Endodermal cell (in vitro differentiated cells): ENCODE measurements at places on chromosomes 7 and 10.

DNA sequence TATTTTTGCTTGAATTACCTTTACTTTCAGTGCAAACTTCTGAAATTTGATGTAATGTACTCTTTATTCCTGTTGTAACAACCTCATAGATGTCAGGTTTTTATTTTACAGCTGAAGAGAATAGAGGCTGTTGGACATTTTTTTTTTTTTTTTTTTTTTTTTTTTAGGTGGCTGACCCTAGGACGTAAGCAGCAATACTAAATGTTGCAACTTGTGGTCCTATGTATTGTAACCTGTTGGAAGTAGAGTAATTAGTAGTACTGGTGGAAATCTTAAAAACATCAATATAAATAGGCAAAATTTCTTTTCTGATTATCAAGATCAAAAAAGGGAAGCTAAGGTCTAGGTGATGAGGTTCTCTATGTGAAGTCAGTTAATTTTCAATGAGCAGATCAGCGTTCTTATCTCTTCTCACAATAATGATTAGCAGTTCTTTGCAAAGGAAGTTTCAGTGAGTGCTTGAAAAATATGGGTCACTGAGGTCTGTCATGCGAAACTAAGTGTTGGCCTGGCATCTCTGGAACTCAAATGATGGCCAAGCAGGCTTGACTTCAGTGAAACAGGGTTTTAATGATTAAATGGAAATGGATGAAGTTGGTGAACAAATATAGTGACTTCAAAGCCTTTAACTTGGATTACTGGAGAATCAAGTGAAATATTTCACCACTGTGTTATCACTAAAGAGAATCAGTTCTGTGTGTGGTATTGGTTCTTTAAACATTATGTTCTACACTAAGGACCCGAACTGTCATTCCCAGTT, 42.7 kb downstream of the BICC1 start:
- no peak for DNase-seq

DNA sequence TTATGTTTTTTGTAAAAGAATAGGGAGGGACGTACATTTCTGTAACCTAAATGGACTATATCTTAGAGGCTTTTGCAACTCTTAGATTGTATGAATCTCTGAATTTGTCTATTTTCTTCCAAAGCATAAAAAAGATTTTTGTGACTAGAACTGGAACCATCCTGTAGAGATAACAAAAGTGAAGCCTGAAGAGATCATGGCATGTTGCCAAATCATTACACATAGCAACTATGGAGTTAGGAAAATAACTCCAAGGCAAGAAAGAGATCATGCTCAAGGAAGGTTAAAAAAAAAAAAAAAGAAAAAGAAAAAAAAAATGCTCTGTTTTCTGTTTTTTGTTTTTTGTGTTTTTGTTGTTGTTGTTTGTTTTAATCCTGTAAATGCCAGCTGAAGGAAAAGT, 567.7 kb upstream of the ZWINT start:
- DNase-seq, result no peak

DNA sequence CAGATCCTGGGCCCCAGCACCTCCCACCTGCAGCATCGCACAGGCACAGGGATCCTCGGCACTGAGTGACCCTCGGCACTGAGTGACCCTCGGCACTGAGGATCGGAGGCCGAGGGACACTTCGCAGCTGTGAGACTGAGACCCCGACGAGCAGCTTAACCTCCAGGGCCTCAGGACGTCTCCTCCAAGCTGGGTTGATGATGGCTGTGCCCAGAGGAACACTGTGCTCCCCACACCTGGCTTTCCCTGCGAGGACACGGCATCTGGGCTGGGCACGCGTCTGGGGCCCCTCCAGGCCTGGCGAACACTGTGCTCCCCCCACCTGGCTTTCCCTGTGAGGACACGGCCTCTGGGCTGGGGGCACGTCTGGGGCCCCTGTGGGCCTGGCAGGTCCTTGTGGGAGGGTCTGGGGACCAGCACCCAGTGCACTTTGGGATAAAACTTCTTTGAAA, 158.3 kb upstream of the PPP2R2D start:
- DNase-seq, result peak; percentile 35

DNA sequence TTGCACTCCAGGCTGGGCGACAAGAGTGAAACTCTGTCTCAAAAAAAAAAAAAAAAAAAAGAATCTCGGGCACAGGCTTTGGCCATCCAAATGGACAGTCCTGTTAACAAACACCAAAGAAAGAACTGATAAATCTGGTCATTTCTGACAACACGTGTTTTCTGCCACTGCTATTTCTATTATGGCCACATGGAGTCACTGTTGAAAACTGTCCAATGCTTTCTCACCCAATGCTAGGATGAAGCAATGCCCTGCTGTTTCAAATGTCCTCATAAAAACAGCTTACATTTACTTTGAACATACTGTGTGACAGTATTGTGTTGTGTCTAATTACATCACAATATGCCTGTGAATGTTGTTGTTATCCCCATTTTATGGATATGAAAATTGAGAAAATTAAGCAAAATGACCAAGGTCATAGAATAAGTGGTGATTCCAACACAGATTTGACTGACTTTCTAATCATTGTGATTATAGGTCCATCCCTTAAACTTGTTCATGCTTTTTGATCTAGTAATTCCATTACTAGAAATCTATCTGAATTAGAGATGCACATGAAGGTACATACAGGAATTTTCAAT, 19.9 kb upstream of the MAP3K8 start:
- DNase-seq, result no peak

DNA sequence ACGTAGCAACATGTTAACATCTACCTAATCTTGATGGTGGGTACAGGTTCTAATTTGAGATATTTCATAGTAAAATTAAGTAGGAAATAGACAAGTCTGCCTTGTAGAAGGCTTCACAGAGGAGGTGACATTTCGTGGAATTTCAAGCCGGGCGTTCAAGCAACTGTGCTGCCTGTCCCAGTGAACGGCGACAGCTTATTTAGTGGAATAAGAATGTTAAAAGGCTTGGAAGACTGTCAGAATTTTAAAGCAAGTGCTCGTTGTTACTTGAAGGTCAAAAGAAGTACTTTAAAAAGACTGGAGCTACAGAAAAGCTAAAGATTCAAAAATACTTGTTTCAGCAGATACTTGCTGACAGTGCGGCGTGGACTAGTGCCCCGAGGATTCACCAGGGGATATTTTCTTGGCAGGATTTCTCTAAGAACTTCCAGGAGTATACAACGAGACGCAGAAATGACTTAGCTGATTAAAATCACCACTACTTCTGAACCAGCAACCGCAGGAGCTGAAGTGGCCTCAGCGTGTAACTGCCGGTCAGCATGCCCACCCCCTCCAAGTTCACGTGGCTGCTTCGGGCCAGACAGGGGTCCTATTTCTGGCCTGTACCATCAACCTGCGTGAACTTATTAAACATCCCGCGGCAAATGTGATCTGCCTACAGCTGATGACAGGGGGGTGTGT, 46.5 kb downstream of the CTBP2 start:
- DNase-seq, result no peak

GRCh38 chr7:99782012-99782953, 1.7 kb downstream of the CYP3A4 start:
- DNase-seq, result no peak

- no peak for DNase-seq
These were observed 71.0 kb downstream of the NRP1 start for GRCh38 chr10:33263453-33263852.

GRCh38 chr7:25168145-25168544, 43.1 kb upstream of the CYCS start:
- no peak for DNase-seq

GRCh38 chr7:68722044-68722443, 876.2 kb upstream of the AUTS2 start:
- DNase-seq, result no peak

GRCh38 chr10:124539935-124540641, 78.5 kb downstream of the LHPP start:
- peak; percentile 91 for DNase-seq

GRCh38 chr10:119408969-119409371, 133.5 kb downstream of the RGS10 start:
- DNase-seq, result no peak

GRCh38 chr7:20279979-20280378, 50.7 kb upstream of the ITGB8 start:
- DNase-seq, result no peak

DNA sequence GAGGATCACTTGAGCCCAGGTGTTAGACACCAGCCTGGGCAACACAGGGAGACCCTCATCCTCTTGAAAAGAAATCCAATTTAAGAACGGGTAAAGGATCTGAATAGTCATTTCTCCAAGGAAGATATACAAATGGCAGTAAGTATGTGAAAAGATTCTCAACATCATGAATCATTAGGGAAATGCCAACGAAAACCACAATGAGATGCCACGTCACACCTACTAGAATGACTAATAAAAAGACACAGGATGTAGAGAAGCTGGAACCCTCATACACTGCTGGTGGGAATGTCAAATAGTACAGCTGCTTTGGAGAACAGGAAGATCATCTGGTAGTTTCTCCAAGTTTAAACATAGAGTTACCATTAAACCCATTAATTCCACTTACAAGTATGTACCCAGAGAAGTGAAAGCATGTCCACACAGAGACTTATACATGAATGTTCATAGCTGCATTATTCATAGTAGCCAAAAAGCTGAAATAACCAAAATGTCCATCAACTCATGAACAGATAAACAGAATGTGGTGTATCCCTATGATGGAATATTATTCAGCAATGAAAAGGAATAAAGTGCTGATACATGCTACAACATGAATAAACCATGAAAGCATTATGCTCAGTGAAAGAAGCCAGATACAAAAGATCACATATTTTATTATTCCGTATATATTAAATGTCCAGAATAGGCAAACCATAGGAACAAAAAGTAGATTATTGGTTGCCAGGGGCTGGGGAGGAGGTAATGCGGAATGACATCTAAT, 13.1 kb upstream of the ZMIZ2 start:
- no peak for DNase-seq

DNA sequence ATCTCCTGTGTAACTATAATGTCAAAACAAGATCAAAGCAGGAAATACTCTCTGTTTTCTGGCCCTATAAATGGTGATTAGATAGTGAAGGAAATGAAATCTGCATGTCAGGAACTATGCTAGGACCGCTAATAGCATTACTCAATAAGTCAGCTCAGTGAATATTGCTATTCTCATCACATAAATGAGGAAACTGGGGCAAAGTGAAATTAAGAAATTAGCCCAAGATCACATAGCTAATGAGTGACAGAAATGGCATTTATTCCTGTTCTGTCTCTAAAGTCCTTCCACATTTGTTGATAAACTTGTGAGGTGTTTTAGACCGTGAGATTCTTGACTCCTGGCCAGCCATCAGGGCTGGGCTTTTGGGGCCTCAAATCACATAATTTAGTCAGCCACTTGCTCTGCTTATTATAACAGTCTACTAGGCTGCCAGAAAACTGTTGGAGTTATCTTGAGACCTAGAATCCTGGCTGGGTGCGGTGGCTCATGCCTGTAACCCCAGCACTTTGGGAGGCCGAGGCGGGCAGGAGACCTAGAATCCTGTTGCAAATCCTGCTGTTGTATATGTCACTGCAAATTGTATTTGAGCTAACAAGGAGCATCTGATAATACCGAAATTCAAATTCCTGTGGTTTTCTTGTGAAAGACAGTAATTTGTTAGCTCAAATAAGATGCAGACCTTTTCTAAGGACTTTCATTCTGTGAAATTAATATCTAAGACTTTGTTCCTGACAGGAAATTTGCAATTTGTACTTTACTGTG, 66.5 kb upstream of the SHTN1 start:
- no peak for DNase-seq

GRCh38 chr10:2610946-2611345, 456.4 kb upstream of the PFKP start:
- DNase-seq, result peak; percentile 65

GRCh38 chr10:107098326-107098725, 66.2 kb downstream of the SORCS1 start:
- DNase-seq, result no peak

DNA sequence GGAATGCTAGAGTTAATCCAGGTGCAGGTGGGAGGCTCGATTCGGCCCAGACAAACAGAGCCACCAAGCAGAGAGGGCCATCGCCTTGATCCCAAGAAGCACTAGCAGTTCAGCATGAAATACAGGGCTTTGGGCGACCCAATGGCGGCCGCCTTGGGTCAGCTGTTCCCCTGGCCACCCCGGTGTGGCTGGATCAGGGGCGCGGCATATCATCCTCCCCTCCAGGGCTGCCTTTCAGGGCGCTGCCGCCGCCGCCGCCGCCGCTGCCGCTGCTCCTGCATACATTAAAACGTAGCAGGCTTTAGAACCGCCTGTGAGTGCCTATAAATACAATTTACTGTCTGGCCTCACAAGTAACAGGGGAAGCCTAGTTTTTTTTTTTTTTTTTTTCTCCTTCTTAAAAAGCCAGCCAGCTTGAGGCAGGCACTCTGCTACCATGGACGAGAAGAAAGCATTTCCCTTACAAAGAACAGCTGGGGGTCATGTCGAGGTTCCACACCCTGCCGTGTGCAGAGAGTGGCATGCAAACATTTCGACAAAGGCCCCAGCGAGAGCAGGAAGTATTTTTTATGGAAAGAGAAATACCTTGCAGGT, 57.7 kb upstream of the EFCAB10 start:
- peak; percentile 88 for DNase-seq

DNA sequence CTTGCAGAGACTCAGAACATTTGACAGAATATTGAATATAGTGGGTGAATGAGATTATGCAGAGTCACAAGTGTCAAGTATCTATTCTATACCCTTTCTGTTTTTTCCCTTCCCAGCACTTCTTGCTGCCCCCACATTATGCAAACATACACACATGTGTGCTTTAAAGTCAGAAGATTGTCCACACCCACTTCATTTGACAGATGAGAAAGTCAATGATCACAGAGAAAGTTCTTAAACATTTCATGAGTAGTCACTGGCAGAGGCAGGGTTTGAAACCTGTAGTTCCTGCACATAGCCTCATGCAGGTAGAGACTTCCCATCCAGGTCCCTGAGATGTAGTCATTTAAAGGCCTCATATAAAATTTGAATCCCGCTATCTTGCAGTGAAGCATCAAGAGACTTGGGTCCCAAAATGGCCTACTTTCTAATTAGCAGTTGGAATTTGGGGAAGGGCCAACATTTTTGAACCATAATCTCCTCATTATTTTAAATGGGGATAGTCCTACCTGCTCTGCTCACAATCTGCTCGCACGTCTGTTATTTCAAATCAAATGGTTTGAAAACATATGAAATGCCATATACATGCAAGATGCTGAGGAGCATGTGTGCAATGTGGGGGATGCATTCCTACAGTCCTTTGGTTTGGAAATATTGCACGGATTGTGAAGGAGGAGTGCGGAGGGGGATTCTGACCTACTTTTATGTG, 217.8 kb downstream of the STK31 start:
- DNase-seq, result no peak

- peak; percentile 19 for DNase-seq
These were observed 55.4 kb upstream of the IGFBP3 start for GRCh38 chr7:45976485-45976856.

GRCh38 chr10:48582970-48583369, 21.9 kb downstream of the ARHGAP22 start:
- DNase-seq, result no peak

- no peak for DNase-seq
These were observed 27.7 kb downstream of the ADAM22 start for GRCh38 chr7:87961754-87962153.

DNA sequence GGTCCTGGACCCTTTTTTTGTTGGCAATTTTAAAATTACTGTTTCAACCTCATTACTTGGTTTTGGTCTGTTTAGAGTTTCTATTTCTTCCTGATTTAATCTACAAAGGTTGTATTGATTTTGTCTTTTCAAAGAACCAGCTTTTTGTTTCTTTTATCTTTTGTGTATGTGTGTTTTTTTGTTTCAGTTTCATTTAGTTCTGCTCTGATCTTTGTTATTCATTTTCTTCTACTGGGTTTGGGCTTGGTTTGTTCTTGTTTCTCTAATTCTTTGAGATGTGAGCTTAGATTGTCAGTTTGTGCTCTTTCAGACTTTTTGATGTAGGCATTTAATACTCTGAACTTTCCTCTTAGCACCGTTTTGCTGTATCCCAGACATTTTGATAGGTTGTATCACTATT, 8.5 kb upstream of the MRPS33 start:
- no peak for DNase-seq
